ENCODE measurements at places on chromosomes 5 and 9.
A peak's percentile ranks its signal among the peaks of the same experiment; 100 is the strongest.

GRCh38 chr5:152634586-152634985 lies 229.5 kb upstream of the NMUR2 start:
- DNase-seq = no peak

DNA sequence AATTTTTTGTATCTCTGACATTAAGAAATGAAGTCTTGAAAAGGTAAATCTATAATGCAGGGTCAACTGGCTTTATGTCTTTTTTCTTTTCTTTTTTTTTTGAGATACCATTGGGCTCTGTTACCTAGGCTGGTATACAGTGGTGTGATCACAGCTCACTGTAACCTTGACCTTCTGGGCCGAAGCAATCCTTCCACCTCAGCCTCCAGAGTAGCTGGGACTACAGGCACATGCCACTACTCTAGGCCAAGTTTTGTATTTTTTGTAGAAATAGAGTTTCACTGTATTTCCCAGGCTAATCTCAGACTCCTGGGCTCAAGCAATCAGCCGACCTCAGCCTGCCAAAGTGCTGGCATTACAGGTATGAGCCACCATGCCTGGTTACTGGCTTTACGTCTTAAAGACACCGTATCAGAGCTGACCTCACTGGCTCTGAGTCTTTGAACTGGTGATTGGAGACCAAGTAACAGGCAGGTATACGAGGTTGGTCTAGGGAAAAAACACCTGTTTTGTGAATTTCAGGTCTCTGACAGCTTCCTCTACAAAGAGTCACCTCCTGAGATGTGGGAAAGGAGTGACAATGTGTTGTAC lies 70.4 kb upstream of the GPBP1 start:
- no peak for DNase-seq

DNA sequence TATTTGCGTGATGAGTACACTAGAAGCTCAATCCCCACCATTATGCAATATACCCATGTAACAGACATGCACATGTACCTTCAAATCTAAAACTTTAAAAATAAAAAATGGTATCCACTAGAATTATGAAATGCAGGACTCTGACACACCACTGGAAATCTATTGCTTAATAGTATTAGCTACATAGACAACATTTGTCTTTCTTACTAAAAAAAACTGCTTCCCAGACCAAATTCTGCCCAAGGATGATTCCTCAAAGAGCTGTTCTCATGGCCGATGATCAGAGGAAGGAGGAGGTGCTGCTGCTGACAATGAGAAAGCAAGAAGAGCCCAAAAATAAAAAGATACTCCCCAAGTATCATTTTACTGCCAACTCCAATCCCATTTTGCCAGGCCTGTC lies 67.2 kb downstream of the TTC39B start:
- DNase-seq = no peak

DNA sequence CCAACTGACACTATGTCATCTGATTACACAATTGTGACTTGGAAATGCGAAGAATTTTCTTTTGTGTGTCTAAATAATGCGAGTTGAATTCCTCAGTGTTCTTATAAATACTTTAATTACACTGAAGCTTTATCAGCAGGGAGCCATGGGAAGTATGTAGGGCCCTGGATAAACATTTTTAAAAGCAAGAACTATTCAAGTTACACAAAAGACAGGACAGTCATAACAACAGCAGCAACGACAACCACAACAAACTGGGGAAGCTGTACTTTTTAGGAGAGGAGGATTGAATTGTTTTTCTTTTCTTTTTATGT lies 250.3 kb upstream of the ZNF608 start:
- DNase-seq = no peak

GRCh38 chr5:64506567-64507263 lies 900 bp downstream of the RGS7BP start:
- DNase-seq = no peak

DNA sequence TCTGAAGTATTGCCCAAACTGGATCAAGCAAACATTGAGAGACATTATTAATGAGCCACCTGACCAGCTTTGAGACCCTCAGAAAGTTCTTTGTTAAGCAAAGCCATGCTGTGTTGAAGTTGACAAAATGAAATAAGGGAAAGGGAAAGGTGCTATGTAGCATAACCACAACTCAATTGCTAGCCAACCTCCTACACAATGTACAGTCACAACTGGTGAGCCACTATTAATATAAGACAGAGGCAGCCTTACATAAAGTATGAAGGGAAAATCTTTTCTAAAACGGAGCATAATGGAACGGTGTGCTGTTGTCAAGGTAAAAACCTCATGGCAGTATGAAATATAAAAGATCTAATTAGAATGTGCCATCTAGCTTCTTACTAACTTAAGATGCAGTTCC lies 375.8 kb upstream of the ST8SIA4 start:
- no peak for DNase-seq

DNA sequence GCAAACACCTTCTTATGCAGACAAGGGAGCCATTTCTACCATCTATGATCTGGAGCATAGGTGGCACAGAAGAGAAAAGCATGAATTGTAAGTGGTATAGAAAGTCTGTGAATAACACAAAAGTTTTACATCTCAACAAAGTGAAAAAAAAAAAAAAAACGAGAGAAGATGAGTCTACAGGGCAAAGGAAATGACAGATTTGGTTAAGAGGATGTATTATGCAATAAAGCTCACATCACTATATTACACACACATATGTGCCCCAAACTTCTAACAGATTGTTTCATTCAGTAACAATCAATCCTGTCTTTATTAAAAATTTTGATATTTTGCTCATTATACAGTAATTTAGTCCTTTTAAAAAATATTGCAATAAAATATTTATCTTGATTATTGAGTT lies 49.8 kb downstream of the CERT1 start:
- DNase-seq = no peak

DNA sequence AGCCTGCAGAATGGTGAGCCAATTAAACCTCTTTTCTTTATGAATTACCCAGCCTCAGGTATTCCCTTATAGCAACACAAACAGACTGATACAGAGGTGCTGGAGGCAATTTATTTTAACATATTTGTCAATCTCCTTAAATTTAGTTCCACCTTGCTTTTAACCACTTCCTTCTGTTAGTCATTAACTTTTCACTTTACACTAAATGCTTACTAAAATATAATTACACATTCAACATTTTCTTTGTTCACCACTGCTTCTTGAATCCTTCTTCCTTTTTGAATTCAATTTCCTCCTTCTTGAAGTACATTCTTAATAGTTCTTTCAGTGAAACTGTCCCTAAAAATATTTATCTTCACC lies 39.4 kb downstream of the LYRM7 start:
- DNase-seq = no peak

DNA sequence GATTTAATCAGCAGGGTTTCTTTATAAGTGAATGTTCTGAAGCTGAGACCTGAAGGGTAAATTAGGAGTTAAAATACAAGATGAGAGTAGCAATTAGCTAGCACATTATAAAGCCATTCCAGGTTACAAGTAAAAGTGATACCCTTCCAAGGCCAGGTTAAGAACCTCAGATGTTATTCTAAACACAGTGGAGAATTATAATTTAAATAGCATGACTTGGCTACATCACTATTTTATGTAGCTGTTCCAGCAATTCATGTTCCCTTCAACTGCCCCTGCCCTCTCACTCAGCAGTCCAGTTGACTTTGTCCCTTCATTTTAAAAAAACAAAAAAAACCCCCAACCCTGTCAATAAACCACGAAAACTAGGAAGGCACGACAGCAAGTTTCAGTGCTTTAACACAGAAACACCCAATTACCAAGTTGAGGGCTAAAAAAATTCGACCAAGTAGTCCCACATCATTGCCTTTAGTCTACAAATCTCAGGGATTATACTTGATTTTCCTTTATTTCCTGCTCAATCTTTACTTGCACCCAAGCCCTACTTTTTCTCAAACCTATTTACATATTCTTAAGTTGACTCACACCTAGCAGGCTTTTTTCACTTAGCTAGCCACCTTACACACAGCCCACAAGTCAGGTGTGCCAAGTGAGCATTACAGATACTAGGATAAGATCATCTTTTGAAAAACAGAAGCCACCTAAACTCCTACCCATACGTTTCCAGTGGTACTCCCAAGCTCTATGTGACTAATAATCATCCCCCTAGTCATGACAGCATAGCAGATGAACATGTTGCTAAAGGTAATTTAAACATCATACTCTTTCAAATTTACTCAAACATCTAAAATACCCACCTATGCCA lies 3.4 kb downstream of the RPL37 start:
- DNase-seq = no peak

GRCh38 chr5:51388488-51389287 lies 5.4 kb downstream of the ISL1 start:
- no peak for DNase-seq

DNA sequence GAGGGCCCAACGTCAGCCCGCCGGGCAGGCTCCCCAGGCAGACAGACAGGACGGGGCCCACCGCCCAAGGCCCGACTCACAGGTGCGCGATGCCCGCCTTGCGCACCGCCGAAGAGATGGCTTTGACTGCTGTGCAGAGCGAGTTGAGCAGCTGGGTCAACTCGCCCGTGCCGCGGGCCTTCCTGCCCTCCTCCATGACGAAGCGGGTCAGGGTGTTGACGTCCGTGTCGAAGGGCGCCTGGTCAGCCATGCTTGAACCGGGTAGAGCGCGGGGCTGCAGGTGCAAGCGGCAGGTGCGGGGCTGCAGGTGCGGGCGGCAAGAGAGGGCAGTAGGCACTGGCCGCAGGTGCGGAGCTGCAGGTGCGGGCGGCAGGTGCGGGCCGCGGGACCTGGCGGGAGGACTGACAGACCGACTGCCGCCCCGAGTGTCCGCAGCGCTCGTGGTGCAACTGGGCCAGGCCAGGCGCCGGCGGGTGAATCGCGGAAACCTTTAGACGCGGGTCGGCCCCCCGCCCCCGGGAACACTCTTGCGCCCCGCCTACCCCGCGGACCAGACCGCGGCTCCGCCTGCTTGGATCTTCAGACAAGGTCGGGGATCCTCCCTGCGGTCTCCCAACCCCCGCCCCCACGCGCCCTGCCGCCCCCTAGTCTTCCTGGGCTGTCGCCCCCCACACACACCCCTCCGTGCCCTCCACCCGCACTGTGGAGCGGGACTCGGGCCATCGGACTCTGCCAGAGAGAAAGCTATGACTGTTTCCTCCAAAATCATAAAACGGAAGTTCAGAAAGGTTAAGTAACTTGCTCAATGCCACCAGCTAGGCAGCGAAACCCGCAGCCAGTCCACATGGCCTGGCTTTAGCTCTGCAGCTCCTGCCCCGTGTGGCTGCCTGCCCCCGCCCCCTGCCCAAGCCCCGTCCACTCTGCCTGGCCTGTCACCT lies at the start of gene FBP1:
Gene FBP1 (minus strand): TSS at position 458 of the 938 bp plus-strand sequence. CDS start 208 bp downstream, at position 250.
- DNase-seq = peak; percentile 22

- no peak for DNase-seq
Measured at GRCh38 chr5:5014586-5015235, 125.4 kb upstream of the ADAMTS16 start.

DNA sequence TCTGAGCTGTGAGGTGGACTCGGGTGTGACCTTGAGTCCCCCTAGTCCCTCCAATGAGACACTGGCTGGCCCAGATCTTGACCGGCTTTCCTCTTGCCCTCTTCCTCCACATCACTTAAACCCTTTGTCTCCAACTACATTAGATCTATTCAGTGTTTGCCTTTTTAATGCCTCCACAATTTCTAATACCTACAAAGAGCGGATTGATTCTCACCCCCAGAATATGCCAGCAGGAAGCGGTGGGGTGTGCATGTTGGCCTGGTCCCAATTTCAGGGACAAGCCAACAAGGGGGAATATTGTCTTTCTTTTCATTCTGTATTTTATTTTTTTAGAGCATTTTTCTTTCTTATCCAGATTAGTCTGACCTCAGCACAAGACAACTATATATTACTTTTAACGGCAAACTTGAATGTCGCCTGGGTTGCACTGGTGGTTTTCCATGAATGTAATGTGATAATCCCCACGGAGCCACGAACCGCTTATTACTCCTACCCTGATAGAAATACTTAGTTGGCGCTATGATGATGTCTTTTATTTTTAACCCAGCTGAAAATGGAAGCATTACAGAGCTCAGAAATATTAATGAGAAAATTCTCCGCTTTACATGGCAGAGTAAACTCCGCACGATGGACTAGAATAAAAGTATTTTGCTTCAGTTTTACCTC lies 68.5 kb upstream of the MYO10 start:
- no peak for DNase-seq

- DNase-seq = no peak
Measured at GRCh38 chr9:119273984-119274665, 95.1 kb downstream of the BRINP1 start.

GRCh38 chr5:135651156-135651555 lies 72.4 kb upstream of the CXCL14 start:
- no peak for DNase-seq

DNA sequence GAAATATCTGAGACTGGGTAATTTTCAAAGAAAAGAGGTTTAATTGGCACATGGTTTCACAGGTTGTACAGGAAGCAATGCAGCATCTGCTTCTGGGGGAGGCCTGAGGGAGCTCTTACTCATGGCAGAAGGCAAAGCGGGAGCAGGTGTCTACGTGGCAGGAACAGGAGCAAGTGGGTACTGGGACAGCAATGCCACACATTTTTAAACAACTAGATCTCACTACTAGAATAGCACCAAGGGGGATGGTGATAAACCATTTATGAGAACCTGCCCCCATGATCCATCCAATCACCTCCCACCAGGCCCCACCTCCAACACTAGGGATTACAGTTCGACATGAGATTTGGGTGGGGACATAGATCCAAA lies 47.6 kb upstream of the HOMER1 start:
- peak; percentile 14 for DNase-seq

DNA sequence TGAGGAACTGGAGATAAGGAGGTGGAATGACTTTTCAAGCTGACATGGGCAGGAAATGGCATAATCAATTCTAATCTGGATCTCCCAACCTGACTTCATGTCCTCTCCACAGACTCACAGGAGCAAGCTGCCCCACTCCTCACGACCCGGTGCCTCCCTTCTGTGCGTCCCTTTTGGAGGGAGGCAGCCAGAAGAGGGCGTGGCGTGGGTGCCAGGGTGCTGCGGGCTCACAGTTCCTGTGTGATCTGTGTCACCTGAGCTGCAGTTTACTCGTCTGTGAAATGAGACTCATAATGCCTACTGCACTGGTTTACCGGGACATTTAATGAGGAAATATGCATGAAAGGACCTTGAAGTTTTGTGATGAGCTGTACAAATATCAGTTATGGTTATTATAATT lies 207.4 kb downstream of the DAB2IP start:
- DNase-seq = no peak

GRCh38 chr5:160318409-160318808 lies 6.0 kb upstream of the CCNJL start:
- DNase-seq = no peak

DNA sequence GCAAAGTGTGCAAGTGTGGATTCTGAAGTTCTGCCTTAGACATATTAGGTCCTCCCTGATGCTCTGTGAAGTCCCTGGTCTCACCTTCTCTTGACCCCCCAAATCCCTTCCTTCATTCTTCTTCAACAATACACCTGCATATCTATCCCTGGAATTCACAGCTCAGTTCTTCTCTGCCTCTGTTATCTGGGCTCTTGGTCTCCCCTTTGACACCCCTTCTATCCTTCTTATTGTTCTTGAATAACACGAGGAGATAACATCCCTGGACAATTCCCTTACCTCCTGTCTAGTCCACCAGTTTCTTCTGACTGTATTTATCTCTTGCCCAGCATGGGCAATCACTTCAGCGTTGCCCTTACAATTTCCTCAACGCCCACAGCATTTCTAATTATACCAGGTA lies 104.8 kb upstream of the ATG10 start:
- DNase-seq = no peak

GRCh38 chr5:152349683-152350526 lies 55.2 kb downstream of the NMUR2 start:
- no peak for DNase-seq

All from stimulated activated CD4-positive, alpha-beta T cell treated with anti-CD3 and anti-CD28 coated beads, Interleukin-12 subunit alpha, Interleukin-12 subunit beta, amount 100 ng/mL, for 24 hours (primary cell).